ENCODE measurements at places on chromosomes 12 and 14.
A peak's percentile ranks its signal among the peaks of the same experiment; 100 is the strongest.

DNA sequence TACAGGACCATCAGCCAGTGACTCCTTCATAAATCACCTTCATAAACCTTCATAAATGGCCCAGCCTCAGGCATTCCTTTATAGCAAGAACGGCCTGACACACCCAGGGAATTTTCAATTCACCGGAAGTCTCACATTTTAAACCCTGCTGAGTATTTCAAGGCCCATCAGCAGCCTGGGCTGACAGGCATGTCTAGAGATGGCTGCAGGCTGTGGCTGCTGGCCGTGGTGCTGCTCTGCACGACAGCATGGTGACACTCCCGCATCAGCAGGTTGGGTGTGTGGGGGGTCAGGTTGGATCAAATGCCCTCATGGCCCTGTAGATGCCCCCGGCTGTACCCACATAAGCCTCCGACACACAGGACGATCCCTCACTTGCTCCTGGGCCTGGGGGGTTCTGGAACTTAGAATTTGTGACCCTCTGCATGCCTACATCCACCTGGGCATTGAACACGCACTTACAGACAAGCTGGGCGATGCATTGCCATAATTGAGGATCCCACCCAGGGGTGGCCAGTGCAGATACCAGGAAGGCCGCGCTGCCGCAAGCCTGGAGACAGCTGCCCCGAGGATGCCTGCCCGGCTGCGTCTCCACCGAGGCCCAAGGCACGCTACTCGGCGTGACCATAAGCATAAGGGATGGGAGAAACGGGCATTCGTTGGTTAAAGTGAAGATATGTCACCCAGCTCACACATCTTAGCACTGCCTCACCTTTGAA, 124.3 kb downstream of the PIWIL1 start:
- no peak for DNase-seq

- no peak for DNase-seq
These were observed 42.2 kb downstream of the PLXNC1 start for GRCh38 chr12:94190623-94191022.

DNA sequence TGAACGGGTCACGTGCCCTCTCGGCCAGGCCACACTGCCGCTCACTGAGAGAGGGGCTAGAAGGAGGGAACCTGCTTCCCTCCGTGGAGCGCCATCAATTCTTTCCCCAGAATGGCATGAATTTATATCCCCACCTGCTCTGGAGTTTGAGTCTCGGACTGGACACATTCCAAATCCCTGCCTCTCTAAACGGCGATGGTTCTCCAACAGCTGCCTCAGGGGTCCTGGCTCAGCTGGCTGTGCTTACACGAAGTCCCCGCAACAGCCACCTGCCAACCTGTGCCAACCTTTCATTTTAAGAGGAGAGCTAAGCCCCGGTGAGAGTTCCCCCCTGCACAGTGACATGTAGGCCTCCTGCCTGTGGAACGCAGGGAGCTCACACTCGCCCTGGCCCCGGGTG, 73.2 kb downstream of the RIMBP2 start:
- DNase-seq, result no peak

GRCh38 chr14:77892381-77892871, 92.5 kb downstream of the ADCK1 start:
- DNase-seq, result no peak

- DNase-seq, result no peak
These were observed 174.2 kb downstream of the PPM1H start for GRCh38 chr12:62760779-62761178.

DNA sequence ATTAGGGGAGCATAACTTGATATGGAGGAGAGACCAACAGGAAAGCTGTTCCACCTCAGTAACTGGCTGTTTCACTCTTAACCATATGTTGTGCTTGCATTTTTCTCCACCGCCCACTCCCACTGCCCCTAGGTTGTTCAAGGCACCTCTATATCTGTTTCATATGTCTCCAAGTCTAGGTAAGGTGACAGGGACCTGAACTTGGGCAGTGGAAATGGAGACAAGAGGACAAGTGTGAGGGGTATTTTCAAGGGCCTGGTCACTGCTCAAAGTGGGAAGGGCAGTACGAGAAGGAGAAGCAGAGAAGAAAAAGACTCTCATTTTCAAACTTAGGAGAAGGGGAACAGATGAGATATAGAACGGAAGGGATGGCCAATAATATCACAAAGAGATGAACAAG, 3.1 kb downstream of the SLC38A1 start:
- peak; percentile 13 for DNase-seq

GRCh38 chr12:11693601-11694000, 44.1 kb downstream of the ETV6 start:
- no peak for DNase-seq

DNA sequence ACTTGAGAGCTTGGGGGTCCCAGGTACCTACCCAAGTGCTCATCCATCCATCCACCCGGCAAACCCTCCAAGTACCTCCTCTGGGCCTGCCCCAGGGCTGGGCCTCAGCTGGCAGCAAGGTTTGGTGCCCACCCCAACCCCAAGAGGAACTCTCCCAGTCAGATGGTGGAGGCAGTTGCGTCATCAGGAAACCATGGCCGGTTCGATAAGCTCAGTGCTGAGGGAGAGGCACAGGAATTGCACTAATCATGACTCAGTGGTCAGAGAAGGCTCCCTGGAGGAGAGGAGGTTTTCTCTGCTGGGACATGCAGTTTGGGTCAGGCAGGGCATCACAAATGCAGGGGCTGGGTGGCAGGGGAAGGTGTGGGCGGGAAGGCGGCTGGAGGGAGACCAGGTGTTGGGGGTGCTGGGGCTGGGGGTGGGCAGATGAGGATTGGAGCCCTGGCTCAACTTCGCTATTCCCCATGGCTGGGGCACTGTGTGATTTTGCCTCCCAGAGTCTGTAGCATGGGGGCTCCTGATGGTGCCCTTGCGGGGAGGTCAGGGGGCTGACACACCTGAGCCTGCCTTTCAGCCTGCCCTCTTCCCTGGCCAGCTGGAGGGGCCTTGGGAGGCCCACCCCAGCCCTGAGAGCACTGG, 32.2 kb downstream of the SH2B3 start:
- DNase-seq, result no peak

DNA sequence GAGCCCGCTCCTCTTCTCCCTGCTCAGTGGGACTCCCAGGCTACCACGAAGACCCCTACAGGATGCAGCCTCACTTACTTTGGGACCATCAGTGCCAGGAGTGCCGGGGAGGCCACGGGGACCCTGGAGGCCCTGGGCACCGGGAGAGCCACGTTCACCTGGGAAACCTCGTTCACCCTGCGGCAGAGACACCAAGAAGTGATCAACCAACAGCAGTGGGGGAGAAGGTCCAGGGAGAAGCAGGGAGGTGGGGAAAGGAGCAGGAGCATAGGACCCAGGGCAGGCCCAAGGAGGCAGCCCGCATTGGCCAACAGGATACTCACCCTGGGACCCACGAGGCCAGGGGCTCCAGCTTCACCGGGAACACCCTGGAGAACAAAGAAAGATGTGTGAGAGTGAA, 19.4 kb downstream of the TMEM106C start:
- no peak for DNase-seq

DNA sequence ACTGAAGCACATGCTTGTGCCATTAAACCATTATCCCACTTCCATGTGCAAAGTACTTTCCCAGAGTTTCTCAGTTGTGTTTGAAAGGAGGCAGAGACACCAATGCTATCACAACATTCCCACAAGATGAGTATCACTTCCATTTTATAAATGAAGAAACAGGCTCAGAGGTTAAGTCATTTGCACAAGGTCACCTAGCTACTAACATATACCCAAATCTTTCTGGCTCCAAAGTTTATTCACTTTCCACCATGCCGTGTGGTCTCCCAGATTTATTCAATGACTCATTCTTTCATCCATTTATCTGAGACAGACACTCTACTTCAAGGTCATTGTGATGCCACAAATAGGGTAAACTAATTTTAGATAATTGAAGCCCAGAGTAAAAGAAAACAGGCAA, 9.4 kb downstream of the ART4 start:
- no peak for DNase-seq

DNA sequence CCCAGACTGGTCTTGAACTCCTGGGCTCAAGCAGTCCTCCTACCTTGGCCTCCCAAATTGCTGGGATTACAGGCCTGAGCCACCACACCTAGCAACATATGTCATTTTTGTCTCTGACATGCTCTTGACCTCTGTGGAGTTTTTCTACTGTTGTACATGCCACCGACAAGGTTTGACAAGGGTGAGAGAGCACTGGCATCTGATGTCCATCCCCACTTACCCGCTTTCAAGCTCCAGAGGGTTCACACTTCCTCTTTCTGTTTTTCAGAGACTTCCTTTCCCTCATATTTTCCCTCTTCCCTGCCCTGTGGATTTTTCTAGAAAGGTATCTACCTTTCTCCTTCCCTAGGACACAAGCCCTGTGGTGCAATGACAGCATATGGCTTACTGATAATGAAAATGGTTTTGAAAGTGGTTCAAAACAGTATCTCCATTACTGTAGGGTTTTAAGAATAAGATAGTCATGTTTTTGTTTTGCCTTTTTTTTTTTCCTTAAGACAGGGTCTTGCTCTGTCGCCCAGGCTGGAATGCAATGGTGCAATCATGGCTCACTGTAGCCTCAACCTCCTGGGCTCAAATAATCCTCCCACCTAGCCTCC, 27.7 kb upstream of the PLEKHG3 start:
- no peak for DNase-seq

DNA sequence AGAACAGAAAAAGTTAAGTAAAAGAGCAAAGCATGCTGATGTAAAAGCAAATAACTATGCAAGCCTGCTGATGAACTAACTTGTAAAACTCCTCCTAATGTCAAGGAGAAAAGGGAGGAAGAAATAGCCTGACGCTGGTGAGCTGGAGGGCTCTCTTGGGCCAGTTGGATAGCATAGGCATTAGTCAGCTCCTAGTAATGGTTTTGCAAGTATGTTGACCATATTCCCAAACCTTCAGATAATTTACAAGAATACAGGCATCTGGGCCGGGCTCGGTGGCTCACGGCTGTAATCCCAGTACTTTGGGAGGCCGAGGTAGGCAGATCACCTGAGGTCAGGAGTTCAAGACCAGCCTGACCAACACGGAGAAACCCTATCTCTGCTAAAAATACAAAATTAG, 871.4 kb downstream of the C12orf50 start:
- DNase-seq, result no peak

DNA sequence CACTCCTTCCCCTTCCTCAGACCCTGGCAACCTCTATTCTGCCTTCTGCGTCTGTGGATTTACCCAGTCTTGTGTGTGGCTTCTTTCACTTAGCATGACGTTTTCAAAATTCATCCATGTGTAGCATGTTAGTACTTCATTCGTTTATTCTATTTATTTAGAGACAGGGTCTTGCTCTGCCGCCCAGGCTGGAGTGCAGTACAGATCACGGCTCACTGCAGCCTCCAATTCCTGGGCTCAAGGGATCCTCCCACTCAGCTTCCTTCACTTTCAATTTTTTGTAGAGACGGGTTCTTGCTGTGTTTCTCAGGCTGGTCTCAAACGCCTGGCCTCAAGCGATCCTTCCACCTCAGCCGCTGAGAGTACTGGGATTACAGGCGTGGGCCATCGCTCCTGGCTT, 37.0 kb downstream of the B4GALNT3 start:
- DNase-seq, result no peak

- no peak for DNase-seq
These were observed 198.6 kb downstream of the ESR2 start for GRCh38 chr14:64095620-64096019.

- DNase-seq, result no peak
These were observed 77.3 kb upstream of the ANO6 start for GRCh38 chr12:45138609-45139008.

DNA sequence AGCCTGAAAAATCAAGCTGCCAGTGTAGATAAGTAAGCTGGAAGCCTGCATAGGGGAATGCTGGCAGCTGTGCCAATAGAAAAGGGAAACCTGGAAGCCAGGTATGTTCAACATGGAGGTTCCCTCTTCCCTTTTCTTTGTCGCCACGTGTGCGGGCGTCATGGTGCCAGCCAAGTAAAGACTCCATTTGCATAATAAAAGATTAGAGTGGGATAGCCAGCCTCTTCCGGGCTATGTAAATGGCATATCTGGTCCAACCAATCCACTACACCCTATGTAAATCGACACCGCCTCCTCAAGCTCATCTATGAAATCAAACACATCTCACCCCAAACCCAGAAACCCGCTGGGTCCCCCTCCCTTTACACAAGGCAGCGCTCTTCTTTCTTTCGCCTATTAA, 5.6 kb upstream of the ADGRD1 start:
- no peak for DNase-seq

DNA sequence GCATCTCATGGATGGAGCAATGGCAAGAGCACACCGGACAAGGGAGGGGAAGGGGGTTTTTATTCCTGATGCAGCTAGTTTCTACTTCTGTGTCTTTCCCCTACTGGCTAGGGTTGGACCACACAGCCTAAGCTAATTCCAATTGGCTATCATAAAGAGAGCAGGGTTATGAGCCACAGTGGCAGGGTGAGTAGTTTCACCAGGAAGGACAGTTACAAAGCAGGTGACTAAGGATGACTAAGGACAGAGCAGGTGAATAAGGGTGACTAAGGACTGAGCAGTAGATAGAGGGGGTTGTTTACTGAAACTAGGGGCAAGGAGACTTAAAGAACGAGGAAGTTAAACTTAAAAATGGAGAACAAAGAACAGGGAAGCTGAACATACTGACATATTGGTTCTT, 321.4 kb upstream of the SEL1L start:
- DNase-seq, result no peak

- no peak for DNase-seq
These were observed 1.9 kb upstream of the CLEC2D start for GRCh38 chr12:9667403-9668160.

DNA sequence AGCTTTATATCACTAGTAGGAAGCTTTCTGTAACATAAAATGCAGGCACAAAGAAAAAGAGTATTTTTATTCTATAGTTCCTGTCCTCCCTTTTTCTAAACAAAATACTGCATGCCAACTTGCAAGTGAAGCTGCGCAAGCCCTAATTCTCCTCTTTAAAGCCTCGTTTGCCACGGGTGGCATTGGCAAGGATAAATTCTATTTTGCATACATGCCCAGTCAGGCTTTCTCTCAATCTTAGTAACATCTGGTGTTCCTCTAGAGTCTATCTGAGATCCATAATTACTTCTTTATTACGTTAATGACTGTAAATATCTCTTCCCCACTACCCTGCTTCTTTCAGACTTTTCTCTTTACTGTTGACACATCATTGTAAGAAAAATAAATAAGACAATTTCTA, 97.1 kb upstream of the DAAM1 start:
- no peak for DNase-seq

GRCh38 chr12:45681465-45681864, 48.0 kb upstream of the ARID2 start:
- no peak for DNase-seq

DNA sequence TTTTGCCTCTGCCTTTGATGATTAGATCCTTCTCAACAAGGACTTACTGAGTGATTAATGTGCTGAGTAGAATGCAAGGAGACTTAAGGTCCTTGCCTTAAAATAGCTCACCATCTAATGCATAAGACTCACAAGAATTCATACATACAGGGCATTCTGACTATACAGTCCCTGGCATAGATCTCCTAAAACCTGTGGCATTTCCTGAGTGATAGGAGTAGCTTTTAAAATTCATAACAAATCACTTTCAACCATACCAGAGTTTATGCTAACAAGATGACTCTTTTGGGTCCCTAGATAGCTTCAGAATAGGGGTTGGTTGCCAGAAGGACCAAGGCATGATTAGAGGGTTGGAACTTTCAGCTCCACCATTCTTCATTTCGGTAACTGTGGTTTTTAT, 48.8 kb downstream of the STXBP6 start:
- DNase-seq, result no peak

Data from stimulated activated naive B cell treated with anti-CD40 and anti-IgM and Interleukin-4, amounts not matched to agents 10 μg/mL and 1 μg/mL and 100 μg/mL, for 72 hours (primary cell).